ENCODE measurements at places on chromosomes 16 and 17.

GRCh38 chr17:28528327-28529012, 22.3 kb downstream of the FOXN1 start:
- DNase-seq: peak; percentile 21

DNA sequence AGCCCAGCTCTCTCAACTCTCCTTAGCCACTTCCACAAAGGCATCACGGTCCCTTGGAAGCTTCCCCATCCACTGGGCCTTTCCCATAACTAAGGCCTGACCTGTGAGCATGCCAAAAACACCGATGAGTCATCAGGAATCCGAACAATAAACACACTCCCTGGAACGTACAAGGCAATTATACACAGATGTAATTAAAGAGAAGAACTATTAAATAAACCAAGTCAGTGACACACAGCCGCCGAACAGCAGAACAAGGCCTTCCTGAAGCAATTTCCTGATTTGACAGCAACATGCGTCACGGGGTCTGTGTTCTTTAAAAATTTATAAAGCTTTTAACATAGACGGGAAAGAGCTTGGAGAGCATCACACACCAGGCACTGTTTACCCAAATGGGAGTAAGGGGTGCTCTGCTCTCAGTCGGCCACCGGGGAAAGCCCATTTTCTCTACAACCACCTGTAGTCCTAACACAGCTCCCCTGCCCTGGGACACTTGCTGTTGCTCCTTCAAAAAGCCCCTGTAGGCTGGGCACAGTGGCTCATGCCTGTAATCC, 29.4 kb downstream of the COG7 start:
- DNase-seq: peak; percentile 96

DNA sequence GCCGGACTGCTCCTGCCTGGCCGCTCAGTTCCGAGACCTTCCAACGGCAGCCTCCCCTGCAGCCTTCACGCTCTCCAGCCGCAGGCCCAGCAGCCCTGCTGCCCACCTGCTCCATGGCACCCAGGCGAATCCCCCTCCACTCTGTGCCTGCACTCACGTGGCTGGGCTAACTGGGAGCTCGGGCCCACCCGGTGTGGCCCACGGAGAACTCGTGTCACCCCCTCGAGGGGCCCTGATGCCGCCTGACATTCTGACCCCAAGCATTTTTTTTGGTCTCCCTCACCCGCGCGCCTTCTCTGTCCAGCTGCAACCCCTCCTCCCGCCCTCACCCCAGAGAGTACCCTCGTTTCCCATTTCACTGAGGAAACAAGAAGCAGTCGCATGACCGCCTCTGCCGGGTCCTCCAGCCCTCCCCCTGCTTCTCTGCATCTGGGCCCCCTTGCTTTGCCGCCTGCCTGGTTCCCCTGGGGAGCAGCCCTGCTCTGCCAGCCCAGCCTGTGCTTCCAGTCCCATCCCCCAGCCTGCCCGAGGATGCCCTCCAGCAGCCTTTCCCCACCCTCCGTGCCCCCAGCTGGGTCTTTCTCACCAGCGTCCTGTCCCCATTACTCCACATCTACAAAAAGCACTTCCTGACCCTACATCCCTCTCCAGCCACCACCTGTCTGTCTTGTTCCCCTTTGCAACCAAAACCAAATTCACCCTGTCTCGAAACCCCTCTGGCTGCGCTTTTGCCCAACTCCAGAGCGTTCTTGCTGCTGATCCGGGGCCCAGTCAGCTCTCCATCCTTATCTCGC, 146.4 kb upstream of the CHMP6 start:
- DNase-seq: no peak

DNA sequence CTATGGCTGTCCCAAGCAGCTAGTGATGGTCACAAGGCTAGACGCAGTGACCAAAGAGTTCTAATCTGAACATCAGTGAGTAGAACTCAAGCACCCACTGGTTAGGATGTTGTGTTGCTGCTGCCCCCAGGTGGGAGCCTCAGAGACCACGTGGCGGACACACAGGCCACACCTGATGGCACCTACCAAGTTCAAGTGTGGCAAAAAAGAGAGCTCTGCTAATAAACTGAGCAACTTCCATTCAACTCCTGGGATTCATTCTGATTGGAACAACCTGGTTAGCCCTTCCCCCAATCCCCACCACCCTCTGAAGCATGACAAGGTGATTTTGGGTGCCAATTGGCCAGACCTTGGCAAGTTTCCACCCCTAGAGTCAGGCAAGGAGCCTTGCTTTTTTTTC, 3.5 kb upstream of the LCMT1 start:
- no peak for DNase-seq

GRCh38 chr17:6591599-6592158, 35.3 kb upstream of the PITPNM3 start:
- DNase-seq: peak; percentile 86

- DNase-seq: no peak
Observed at GRCh38 chr17:64332502-64332901, 58.2 kb downstream of the PECAM1 start.

- DNase-seq: no peak
Observed at GRCh38 chr17:80899402-80900268, 92.0 kb upstream of the CHMP6 start.

GRCh38 chr17:43694081-43694870, 32.6 kb upstream of the MEOX1 start:
- DNase-seq: peak; percentile 76

- no peak for DNase-seq
Observed at GRCh38 chr17:42476411-42476810, 17.7 kb downstream of the ATP6V0A1 start.

DNA sequence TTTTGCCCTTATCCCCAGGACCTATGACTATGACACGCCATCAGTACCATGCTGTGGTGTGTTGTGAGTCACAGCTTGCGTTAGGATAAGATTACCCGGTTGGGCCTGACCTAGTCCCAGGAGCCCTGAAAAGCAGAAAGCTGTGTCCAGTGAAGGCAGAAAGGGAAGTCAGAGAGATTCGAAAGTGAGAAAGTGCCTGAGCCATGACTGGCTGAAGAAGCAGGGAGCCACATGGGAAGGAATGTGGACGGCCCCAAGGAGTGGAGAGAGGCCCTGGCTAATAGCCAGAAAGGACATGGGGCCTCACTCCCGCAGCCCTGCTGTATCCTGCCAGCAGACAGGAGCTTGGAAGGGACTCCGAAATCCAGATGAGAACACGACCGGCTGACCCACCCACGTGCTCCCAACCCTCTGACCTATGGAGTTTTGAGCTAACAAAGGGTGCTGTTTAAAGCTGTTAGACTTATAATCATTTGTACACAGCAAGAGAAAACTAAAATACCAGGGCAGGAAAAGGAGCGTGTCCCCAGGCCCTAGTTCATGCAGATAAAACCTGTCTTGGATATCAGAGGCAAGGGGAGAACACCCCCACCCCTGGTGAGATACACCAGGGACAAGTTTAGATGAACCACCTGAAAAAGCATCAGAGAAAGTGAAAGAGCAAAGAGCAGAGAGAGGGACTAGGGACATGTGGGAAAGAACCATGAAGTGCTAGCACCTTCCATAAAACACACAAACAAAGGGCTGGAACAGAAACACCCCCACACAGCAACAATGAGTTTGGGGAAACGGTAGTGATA, 115.3 kb downstream of the SLC39A11 start:
- DNase-seq: peak; percentile 88

DNA sequence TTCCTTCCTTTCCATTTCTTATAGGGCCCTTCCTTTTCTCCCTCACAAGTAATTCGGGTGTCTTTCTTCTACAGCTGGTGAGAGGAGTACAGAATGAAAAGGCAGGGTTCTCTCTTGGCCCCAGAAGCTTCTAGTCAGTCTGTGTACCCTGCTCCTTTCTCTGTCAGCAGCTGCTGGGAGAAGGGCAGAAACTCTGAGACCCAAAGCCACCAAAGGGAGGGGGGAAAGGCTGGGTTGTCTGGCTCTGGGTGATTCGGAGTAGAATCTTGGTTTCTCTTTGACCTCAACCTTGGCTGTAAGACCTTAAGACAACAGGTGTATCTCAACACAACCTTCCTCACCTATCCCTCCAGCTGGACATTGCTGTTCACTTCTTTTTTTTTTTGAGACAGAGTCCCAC, 3.3 kb upstream of the NR1D1 start:
- DNase-seq: no peak

DNA sequence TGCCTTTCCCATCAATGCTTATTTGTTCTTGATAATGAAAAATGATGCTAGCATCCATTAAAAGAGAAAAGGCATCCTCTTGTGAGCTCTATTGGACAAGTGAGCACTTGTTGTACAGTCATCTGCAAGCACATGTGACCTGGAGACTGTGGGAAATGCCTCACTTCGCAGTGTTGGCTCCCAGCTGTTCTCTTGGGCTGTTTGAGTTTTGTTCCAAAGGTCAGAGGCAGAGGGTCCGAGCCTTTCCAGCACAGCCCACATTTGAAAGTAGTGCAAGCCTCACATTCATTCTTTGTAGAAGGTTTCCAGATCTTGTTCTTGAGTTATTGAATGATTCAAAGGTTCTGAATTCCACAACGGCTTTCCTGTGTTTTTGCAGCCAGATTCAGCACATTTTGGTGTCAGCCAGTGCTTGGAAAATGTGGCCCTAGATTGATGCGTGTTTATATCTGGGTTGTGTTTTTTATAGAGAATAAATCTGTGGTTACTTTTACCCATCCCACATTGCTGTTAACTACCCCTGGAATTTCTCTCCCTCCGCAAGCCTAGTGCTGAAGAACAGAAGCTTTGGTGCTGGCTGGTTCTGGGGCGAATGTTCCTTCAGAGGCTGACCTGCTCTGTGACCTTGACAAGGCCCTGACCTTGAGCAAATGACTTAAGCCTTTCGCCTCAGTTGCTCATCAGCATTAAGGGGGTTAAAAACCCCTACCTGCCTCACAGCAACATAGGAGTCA, 49.8 kb downstream of the CDH1 start:
- peak; percentile 84 for DNase-seq
